Activated naive CD4-positive, alpha-beta T cell (primary cell): ENCODE measurements at places on chromosomes 4 and X.

DNA sequence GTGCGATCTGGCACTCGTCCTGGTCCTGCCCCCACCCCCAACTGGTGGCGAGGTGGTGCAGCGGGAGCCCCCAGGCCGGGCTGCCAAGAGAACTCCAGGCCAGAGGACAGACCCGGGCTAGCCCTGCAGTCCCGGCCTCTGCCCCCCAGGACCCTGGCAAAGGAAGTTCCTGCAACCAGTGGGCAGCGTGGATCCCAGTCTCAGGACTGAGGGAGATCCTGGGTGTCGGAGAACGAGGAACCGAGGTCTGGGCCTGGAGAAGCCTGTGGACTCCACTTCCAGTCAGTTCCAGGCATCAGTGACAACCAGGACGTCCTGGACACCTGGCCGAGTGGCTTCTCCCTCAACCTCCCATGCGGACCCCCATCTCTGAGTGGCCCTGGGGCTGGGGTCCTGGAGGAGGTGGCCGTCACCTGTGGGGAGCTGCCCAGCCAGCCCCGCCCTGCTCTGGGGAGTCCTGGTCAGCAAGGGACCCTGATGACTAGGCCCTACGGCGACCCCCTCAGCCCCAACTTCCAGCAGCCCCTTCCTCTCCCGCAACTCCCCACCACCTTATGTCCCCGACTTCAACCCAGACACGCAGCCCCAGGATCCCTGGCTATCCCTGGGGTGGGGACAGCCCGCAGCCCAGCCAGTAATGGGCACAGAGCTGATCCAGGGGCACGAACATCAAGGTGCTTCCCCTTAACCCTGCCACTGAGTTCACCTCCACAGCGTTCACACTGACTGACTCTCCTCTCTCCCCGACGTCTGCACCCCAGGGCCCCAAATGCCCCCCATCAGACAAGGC lies 53.7 kb upstream of the NKX1-1 start:
- DNase-seq: no peak

DNA sequence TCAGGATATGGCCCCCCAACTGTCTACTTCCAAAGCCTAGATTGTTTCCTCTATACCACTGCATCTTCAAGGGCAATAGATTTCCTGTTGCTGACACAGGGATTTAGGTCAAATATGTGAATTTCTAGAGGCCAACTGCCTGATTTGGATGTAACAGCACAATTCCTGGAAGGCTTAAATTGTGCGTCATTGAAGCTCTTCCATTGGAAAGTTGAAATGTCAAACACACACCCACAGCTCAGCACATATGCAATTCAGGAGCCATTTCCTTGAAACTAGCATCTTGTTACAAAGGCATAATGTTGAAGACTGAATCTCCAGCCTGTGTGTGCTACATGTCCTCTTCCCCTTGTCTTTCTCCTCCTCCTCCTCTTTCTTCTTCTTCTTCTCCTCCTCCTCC lies 158.6 kb downstream of the STK32B start:
- DNase-seq: no peak

GRCh38 chr4:40033613-40034012 lies 23.0 kb upstream of the N4BP2 start:
- no peak for DNase-seq

DNA sequence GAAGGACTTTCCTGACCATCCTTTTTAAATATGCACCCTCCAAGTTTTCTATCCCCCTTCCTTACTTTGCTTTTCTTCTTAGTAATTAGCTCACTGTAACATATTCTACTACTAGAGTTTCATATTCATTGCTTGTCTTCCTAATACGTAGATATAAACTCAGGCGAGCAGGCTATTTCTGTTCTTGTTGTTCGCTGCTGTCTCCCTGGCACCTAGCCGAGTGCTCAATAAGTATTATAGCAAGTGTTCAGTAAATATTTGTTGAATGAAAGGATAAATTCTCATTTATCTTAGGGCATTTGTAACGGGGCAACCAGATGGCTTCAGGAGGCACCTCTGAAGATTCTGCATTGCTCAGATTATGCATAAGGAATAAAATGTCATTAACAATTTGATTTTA lies 6.8 kb upstream of the RHOH start:
- DNase-seq: no peak

DNA sequence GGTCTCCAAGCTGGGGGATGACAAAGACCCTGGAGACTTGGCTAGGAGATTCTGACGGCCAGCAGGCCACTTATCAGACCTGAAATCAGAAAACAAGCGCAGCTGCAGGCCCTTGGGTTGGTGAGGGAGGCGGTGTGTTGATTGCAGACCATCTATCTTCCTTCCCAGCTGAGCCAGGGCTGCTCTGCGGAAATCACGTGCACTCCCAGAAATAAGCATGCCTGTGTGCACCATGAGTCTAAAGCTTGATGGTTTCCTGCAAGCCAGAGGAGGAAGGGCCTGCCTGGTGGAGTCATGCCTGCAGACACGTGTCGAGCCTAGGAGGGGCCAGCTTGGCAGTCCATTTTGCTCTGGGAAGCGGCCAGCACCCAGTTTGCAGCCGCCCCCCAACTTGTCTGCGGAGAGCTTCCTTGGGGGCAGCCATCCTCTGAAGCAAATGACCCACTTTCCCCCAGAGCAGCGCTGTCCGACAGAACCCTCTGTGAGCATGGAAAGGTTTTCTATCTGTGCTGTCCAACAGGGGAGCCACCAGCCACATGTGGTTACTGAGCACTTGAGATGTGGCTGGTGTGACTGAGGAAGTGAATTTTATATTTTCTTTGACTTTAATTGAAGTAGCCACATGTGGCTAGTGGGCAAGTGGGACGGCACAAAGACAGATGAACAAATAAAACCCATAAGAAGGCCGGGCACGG lies 175.7 kb upstream of the BCOR start:
- DNase-seq: no peak

DNA sequence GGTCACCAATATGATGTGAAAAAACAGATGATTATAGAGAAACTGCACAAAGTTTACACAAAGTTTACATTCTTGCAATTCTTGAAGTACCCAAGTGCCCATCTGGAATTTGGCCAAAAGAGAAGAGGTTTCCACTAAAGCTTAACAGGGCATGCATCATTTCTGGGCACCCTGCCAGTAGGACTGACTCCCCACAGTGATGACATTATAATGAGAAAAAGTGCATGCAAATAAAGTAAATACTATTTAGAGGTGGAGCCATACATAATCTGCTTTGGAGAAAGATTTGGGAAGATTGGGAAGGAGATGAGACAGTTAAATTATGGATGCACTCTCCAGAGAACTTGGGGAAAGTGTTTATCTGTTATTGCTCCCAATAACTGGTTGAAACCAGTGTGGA lies 93.7 kb upstream of the TRPC3 start:
- no peak for DNase-seq

GRCh38 chr4:37562592-37562991 lies 123.6 kb downstream of the RELL1 start:
- DNase-seq: no peak

- no peak for DNase-seq
Observed at GRCh38 chrX:25733148-25733547, 405.0 kb upstream of the MAGEB18 start.

- no peak for DNase-seq
Observed at GRCh38 chrX:105263801-105264200, 43.3 kb upstream of the TEX13A start.

DNA sequence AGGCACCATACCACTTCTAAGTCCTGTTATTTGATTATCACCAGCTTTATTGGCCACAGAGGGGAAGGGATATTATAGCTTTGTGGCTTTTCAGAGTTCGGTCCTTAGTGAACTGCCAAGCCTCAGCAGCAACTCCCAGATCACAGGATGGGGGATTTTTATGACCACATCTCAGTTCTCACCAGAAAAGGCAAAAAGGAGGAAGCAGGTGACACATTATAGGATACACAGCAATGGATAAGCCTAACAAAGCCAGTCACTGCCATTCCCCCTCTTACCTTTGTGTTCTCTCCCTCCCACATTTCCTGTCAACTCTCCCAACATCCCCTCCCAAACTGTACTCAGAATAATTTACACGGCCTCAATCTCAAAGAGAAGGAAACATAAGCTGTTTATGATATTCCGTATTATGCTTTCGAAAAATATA lies 142.8 kb downstream of the MGST2 start:
- no peak for DNase-seq

DNA sequence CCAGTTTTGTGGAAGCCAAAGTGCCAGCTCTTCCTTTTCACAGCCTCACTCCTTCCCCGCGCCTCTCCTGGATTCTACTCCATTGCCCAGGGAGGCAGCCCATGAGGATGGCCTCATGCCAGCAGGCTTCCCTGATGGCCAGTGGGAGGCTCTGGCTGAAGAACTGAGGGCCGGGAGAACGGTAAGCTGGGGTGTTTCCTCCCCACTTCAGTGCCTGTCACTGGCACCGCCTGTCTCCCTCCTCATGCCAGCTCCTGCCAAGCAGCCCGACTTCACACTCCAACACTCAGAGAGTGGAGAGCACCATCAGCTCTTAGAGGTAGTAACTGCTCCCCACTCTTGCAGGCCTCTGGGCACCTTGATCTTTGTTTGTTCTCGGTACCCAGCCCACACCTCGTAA lies 46.9 kb upstream of the STIM2 start:
- DNase-seq: no peak

DNA sequence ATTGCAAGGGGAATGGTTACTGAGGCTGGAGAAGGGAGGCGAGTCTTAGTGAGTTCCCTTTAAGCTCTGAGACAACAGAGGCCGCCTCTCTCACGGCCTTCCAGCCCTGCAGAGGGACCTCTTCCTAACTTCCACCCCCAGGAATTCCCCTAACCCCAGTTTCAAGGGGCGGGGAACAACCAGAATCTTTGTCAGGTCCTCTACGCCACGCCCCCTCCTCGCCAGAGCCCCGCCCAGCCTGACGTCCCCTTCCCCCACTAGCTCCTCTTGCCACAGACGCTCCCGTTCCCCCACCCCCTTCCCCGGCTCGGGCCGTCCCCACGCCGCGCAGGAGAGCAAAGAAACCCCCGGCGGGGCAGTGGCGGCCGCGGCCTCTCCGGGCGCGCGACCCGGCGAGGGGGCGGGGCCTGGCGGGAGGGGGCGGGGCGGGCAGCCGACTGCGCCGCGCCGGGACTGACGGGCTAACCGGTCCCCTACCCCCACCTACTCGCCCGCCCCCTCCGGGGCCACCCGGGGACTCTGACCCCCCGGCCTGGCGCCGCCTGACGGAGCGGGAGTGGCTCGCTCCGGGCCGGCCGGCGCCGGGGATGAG lies 12.3 kb upstream of the TMEM156 start:
- DNase-seq: peak; percentile 81
